Calu3 (cell line): ENCODE measurements at places on chromosomes 4 and X. TPM values are rescaled to one million over a fixed set of nuclear protein-coding genes. Genes with fewer than 3 reads are reported as not detected.

DNA sequence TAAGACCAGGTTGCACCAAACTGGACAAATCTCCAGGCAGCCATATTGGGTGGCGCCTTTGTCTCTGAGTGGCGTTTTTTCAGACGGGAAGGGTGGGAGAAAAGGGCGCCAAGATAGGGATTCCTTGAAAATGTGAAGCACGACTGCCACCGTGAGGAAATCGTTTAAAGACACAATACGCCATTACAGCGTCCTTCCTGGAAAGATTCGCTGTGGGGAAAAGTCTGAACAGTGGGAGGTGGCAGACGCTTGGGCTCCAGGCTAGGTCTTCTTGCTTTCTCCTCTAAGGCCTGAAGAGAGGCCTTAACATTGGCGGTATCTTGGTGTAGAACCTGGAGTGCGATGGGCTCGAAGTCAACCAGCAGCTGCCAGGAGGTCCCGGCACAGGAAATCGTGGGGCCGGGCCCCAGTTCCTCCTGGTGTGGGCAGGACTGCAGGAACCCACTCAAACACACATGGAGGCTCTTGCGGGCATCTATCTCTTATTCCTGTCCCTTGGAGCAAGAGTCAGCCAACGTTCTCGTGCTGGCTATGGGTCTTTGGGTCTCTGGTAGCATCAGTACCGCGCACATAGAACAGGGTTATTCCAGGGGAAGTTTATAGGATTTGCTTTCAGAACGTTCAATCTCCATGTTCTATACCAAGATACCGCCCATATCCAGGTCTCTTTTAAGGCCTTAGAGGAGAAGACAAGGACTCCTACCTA lies 208.8 kb downstream of the OR13H1 start:
- DNase-seq: no peak
- no peaks in the 10 kb centered on the region for H3K36me3 ChIP-seq
- no peak overlapping the region for H3K27ac ChIP-seq
- no peaks in the 10 kb centered on the region for H3K4me1 ChIP-seq

- H3K36me3 ChIP-seq: no peaks in the 10 kb centered on the region
- H3K27ac ChIP-seq: no peak overlapping the region
- no peaks in the 10 kb centered on the region for H3K4me1 ChIP-seq
- H3K4me3 ChIP-seq: no peak overlapping the region
Measured at GRCh38 chrX:140273921-140274320, 230.9 kb downstream of the SOX3 start.

DNA sequence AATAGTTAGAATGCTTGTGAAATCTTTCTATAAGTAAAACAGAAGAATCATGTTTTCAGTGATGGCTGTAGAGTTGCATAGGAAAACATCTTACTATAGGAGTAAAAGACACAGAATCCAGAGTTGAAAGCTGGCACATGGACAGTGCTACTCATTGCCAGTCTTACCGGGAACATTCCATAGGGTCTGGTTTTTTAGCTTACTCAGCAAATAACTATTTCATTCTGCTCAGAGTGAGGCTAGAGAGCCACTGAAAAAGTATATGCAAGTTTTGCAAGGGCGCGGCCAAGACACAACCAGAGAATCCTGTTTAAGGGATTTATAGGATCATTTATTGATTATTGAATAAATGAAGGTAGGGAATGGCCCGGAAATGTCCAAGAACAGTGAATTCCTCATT lies 60.3 kb downstream of the MTHFD2L start:
- H3K27ac ChIP-seq: no peak overlapping the region
- H3K27me3 ChIP-seq: no peaks in the 10 kb centered on the region
- no peak for DNase-seq

ATP2B3 gene
- not detected in 2 replicates for total RNA-seq
